Cortex of kidney (tissue), 1 donor: ENCODE measurements at places on chromosomes 2 and 18.

GRCh38 chr2:66490588-66491001 lies 55.7 kb downstream of the MEIS1 start:
- no peak for DNase-seq

DNA sequence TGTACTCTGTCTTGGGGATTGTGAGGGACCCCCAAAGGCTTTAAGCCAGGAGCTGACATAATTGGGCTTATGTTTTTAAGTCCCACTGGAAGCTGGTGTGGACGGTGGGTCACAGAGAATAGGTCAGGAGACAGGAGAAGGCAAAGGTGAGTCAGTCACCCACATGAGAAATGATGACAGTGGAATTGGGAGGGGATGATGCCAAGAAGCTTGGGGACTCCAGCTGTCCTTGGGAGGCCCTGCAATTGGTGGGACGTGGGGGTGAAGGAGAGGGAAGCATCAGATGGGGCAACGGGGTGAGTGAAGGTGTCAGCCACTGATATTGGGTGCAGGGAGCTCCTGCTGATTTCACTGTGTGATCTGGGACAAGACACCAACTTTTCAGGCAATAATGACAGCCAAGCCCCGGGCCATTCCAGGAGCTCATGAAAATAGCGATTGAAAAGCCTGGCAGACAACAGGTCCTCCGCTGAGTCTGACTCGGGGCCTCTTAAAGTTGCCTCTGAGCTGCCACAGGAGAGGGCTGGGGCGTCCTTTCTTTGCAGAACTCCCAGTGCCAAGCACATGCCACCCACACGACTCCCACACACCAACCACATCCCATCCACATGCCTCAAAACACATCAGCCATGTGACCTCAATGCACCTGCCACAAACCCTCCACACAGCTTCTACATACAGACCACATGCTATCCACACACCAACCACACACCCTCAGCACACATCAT lies 13.4 kb downstream of the TNS1 start:
- no peak for DNase-seq

DNA sequence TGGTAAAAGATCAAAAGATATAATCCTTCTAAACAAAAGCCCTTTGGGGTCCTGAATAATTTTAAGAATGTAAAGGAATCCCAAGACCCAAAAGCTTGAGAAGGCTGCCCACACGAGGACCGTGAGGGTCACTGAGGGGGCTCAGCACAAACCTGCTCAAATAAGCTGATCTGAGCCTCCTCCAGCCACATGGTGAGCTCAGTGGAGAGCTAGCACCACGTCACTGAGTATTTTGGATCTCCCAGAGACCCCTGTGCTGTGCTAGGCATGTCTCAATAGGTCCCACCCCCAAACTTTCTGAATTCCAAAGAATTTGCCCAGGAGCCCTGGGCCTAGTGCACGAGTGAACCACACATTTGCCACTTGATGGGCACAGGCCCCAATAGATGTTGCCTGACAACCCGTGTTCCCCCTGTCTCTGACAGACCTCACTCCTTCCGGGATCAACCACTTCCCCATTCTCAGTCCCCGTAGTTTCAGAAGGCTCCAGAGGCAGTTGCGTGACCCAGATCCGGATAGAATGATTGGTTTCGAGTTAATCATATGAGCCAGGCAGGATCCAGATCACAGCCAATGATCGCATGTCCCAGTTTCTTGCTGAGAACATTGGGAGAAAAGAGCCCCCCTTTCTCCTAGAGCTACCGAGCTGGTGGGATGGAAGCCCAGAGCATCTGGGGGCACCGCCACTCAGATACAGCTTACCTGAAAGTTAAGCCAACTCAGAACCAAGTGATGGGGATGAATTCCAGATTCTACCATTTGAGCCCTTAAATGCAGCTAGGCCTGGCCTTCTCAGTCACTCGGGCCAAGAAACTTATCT lies 203.8 kb downstream of the TNS1 start:
- DNase-seq = no peak

- DNase-seq = no peak
Measured at GRCh38 chr18:36543030-36543429, 245.5 kb downstream of the FHOD3 start.
